ENCODE measurements at places on chromosomes 3 and 15.

- no peak for DNase-seq
Measured at GRCh38 chr3:152458376-152459117, 189.8 kb downstream of the MBNL1 start.

DNA sequence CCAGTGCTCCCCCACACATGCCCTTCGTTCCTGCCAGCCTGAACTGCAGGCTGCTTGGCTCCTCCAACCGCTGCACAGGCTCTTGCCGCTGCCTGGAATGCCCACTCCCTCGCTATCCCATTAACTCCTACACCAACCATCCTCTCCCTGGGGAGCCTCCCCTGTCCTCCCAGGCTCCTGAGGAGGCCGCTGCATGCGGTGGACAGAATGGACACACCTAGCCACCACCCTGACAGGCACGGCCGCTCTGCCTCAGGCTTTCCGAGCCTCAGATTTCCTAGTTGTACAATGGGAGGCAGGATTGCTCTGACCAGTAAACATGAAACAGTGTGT is 2.3 kb downstream of the PLXNB1 start:
- DNase-seq = no peak

DNA sequence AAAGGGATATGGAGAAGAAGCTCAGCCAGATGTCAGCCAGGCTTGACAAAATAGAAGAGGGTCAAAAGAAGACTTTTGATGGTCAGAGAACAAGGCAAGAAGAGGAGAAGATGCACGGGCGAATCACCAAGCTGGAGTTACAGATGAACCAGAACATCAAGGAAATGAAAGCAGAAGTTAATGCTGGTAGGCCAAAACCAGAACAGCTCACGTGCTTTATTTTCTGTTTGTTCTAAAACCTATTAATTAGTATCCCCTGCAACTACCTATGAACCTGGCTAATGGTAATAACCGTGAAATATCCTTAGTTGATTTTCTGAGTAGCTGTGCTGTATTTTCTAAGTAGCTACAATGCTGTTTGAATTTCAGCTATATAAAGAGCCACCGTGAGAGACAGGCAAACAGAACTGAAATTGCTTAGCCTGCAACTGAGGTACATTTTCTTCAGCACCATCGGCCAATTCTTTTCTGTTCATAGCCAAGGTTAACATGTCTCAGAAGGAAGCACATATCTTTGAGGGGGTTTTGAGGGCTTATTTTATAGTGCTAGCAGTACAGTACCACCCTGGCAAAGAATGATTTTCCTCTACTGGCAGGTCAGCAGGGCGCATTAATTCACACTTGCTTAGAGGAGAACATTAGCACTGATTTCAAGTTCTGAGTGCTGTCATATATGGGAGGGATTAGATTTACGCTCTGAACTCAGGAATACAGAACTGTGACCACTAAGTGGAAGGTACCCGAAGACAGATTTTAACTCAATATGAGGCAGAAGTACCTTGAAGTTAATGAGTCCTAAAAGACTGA is 78.9 kb downstream of the FAM81A start:
- no peak for DNase-seq

DNA sequence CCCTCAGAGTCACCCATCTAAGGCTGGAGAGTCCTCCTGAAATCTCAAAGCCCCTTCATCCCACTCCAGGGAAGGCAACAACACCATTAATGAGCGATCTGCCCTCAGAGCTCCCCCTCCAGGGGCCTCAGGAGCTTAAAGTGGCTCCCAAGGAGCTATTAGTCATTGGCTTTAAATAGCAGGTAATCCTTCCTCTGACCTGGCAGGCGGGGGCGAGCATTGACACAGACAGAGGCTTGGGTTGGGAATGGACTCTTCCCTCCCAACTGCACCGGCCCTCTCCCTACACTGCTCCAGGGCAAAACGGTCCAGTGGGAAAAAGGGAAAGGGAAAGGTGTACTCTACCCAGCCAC is 1.4 kb downstream of the MFGE8 start:
- DNase-seq = no peak

GRCh38 chr15:67085818-67086636 is 20.6 kb downstream of the SMAD3 start:
- DNase-seq = no peak

DNA sequence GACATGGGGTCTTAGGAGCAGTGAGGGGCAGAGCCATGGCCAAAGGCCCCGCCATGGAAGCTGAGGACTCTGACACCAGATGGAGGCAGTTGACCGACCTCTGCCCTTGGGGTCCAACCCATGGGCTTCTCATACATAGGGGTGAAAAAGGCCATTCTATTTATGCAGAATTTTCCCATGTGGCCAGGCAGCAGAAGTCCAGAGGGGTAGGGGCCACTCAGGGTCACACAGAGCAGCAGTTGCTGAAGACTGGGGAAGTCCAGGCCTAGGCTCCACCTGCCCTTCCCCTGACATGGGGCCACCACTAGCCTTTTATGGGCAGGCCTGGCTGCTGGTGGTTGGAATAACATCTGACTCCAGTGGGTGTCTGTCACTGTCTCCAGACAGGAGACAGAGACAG is 6.4 kb downstream of the PRSS50 start:
- no peak for DNase-seq

GRCh38 chr3:197513953-197514785 is 41.6 kb downstream of the BDH1 start:
- no peak for DNase-seq

GRCh38 chr15:25641361-25641760 is 202.5 kb upstream of the UBE3A start:
- DNase-seq = no peak

GRCh38 chr3:156837115-156837514 is 11.0 kb downstream of the LEKR1 start:
- DNase-seq = no peak

DNA sequence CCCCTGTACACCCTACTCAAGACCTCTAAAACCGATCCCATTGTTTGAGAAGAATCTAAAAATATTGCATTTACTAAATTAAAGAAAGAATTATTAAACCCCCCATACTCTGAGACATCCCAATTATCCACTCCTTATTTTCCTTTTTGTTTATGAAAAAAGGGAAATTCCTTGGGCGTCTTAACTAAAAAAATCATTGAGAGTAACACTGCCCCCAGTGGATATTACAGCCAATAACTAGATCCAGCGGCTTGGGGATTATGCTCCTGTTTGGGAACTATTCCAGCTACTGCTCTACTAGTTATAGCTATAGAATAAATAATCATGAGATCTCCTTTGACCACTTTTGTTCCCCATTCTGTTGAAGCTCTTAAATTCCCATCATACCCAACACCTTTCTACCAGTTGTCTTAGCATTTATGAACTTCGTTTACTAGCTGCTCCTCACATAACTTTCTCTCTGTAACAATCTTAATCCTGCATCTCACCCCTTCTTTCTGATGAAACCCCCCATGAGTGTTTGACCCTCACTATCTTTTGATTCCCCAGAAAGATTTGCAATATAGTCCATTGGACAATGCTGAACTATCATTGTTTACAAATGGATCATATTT is 12.7 kb upstream of the CFAP91 start:
- no peak for DNase-seq

DNA sequence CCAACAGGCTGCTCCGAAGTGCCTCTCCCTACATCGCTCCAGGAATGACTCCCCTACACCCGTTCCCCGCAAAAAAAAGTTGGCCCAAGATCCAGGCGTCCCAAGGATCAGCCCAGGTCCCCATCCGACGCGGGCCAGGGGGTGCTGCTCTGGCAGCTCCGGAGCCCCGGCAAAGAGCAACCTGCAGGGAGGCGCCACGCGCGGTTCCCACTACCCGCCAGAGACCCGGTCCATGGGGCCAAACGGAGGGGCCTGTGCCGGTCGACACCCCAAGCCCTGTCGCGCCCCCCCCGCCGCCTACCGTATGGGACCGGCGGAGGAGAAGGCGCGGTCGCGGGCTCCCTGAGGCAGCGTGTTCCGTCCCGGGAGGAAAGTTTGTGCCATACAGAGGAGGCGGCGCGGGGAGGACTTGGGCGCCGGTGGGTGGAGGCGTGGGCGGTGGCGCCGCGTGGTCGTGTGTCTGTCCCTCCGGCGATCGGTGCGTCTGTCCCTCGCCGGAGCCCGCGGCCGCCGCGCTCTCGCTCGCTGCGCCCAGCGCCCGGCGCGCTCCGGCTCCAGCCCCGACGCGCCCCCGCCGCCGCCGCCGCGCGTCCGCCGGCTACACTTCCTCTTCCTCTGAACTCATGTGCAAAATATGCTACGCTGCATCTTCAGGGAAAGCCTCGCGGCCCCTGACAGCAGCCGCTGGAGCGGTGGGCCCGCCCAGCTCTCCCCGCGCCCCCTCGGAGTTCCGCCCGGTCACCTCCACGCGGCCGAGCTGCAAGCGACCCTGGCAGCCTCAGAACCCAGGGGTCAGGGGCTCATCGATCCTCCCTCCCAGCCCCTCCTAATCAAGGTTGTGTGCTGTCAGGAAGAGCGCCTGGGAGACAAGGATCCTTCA is at the start of gene RFTN1:
TSS of gene RFTN1 (minus strand) at position 559 of the 880 bp plus-strand sequence. CDS start 19,830 bp downstream, outside the sequence.
- DNase-seq = peak; percentile 28

DNA sequence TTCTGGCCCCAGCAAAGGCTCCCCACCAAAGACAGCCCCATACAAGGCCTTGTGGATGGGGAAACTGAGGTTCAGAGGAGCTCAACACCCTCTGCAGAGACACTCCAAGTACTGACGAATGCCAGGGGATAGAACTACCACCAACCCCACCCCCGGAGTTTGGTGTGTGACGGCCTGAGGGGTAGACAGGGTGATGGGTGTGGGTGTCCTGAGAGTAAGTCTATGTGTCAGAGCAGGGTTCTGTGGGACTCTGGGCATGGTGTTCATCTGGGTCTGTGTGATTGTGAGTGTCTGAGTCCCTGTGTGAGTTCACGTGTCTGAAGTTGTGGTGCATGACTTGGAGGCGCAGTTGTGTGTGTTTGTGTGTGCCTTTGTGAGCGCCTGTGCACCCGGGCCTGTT is 7.4 kb downstream of the PTH1R start:
- DNase-seq = no peak

DNA sequence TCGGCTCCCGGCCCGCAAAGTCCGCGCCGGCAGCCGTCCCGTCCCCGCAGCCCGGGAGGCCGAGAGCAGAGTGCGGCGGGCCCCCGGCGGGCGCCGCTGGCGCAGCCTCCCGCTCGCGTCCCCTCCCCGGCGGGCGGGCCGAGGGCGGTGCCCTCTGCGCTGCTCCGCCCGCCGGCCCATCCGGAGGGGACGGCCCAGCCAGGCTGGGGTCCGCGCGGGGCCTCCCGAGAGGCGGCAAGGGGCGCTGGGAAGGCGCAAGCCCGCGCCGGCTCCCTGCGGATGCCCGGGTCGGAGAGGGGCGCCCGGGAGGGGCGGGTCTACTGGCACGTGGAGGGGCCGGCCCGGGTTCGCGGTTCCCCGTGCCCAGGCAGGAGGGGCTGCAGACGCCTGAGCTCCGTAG is at the start of the genes CLCN2 and POLR2H:
TSS of gene CLCN2 (minus strand) at position 74 of the 400 bp plus-strand sequence. CDS start 126 bp downstream, outside the sequence.
TSS of gene POLR2H (plus strand) at position 179 of the 400 bp plus-strand sequence. CDS start 1,783 bp downstream, outside the sequence.
- peak; percentile 81 for DNase-seq

GRCh38 chr15:66089049-66089448 is 164.5 kb downstream of the MEGF11 start:
- DNase-seq = no peak

GRCh38 chr3:50563867-50564266 is 3.7 kb downstream of the C3orf18 start:
- no peak for DNase-seq

DNA sequence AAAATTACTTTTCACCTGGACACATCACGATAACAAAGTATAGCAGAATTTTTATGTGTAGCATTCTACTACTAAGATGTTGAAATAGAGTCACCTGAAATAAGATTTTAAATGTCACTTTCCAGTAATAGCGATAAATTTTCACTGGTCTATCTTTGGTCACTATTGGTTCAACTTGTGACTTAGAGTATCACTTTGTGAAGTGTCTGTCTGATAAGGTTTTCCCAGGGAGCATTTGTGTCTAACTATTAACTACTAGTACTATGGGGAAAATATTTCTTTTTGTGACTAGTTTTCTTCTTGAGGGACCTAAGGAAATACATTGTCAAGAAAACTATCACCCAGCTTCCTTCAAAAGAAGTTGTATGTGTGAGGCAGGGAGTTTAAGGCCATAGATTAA is 11.0 kb downstream of the TRPC1 start:
- DNase-seq = no peak

- no peak for DNase-seq
Measured at GRCh38 chr3:120338517-120338916, 10.6 kb downstream of the LRRC58 start.

DNA sequence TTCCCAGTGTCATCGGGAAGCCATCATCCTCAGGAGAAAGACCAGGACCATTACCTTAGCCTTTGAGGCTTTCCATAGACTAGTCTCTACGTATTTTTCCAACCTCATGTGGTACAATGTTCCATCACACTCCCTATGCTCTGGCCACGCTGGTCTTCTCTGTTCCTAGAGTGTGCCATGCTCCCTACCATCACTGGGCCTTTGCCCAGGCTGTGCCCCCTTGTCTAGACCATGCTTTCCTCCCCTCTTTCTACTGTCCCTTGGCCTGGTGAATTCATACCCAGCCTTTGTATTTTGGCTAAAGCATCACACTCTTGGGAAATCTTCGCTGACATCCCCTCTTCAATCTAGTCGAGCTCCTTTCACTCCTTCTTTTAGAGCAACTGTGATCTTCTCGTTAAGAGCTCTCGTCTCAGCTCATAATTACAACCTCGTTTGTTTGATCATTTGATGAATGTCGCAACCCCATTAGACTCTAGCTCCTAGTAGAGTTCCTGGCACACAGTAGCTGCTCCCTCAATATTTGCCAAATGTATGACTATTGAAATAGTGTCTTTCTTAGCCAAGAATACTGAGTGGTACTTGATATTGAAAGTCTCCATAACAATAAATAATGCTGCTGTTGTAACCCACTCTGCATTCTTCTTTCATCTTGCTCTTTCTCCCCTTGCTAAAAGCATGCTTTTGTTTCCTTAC is 100.2 kb upstream of the FAM3D start:
- DNase-seq = no peak

DNA sequence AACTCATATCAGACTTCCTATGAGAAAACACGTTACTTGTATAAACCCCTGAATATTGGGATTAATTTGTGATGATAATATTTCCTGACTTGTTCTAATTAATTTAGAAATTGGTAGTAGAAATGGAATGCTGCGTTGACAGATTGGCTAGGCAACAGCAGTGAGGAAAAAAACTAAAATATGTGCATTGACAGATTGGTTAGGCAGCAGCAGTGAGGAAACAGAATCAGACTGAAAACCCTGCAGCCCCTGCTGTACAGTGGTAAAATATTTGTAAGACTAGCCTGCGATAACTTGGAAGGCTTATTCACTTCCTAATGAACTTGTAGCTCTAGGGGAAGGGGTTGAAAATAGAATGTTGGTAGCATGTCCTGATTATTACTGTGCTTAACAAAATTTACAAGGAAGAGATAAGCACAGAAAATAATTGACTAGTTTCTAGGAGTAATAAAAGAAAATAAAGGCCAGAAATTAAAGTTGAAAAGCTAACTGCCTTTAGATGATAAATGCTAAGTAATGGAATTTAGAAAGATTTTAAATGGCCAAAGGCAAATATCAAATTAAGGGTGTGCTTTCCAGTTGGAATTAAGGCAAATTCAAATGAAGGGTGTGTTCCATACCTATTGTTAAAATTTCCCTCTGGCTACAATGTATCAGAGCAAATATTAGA is 29.9 kb upstream of the IL16 start:
- no peak for DNase-seq
